ENCODE measurements at places on chromosomes 1 and 21.

DNA sequence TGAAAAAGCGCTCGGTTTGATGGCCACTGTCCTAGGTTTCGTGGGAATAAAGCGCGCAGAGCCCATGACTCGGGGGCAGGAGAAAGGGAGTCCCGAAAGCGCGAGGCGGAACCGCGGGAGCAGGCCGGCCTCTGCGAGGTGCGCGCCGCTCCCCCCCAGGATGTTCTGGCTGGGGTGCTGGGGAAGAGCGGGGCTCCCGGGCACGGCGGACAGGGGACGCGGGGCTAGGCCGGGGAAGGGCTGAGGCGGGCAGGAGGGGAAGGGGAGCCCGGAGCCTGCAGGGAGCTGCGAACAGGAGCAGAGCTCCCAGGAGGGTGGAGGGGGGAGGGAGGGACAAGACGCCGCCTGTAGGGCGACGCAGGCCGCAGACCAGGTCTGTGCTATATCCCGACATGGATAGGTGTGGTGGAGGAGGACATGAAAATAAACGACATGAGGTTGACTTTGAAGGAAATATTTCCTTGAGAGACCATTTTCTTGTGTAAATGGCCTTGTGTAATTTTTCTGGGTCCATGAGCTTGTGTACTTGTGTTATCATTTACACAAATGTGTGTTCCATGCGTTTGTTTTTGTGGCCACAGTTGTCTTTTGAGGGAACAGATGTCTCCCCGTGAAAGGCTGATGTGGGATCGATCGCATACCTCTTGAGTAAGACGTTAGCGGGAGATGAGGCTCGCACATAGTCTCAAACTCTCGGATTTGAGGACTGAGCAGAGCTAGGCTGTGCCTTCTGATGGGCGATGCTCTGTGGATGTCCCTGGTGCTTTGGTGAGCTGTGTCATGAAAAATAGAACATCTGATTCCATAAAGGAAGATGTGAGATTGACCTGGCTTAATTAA, 1.3 kb downstream of the PCNT start:
- peak; percentile 57 for DNase-seq

GRCh38 chr1:19644681-19645410, 735 bp downstream of the NBL1 start:
- DNase-seq = peak; percentile 73

DNA sequence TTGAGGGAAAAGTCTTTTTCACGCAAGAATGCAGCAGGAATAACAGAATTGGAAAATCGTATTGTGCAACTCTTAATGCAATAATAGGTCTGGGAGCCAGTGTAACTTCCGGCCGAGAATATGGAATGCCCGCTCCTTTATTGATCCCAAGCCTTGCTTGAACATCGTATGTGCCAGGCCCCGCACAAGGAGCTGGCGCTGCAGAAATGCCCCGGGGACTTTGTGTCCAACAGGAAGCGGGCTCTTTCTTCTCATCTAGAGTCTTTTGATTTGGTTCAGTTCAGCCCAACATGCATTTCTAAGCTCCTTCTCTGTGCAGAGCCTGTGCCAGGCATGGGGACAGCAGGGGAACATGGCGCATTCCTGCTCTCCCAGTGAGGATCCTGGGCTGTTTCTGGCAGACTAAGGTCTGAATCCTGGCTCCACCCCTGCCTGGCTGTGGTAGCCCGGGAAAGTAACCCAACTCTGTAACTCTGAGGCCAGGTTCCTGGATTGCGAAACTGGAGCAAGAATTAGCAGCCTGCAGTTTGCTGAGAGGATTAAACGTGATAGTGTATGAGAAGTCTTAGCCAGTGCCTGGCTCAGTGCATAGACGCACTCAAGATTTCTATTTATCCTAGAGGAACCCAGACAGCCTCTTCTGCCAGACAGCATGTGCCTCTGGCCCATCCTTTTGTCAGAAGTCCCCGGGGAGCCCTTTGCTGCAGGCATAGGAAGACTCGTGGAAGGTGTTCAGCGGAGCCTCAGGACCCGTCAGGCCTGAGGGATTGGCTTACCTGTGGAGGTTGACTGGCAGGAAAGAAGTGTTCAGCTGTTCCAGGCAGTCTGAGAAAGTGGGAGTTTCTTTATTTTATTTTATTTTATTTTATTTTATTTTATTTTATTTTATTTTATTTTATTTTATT, 987 bp upstream of the CDCP2 start:
- no peak for DNase-seq

DNA sequence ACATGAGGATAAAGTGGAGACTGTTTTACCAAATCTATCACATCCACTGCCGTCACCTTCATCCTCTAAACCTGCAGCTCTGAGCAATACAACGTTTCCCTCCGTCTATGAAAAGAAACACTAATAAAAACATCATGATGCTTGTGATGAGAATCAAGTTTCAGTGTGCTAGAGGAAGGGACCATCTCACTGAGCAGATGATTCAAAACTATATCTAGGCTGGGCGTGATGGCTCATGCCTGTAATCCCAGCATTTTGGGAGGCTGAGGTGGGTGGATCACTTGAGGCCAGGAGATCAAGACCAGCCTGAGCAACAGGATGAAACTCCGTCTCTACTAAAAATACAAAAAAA, 14.7 kb upstream of the MYOM3 start:
- no peak for DNase-seq

- no peak for DNase-seq
These were observed 79.8 kb upstream of the CYYR1 start for GRCh38 chr21:26652854-26653253.

GRCh38 chr1:192284927-192285326, 31.9 kb upstream of the RGS21 start:
- no peak for DNase-seq

GRCh38 chr1:224212618-224213061, 29.6 kb downstream of the DEGS1 start:
- no peak for DNase-seq

DNA sequence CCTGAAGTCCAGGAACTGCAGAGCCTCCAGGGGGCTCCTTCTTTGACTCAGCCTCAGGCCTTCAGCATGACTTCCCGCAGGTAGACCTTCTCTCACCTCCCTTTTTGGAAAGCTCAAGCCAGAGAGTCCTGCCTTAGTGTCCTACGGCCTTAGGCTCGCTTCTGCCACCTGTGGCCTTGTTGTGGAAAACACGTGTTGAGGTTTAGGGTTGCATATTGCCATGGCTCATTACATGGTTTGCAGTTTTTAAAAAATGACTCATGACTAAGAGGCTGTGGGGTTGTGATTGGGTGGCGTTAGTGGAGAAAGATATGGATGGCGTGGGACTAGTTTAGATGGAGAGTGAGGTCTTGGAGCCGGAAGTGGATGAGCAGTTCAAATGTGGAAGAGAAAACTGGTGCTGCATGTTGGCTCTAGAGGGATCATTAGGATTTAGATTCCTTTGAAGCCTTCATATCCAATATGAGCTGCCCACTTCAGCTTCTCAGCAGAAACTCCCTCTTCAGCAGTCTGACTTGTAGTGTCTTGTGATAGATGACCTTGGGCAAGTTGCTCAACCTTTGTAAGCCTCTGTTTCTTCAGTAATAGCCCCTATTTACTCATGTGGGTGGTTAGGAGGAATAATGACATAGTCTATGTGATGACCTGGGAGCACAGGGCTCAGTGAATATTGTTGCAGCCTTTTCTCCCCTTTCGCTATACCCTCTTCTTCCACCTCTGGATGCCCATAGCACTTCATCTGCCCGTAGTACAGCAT, 6.5 kb upstream of the FGGY start:
- peak; percentile 45 for DNase-seq

DNA sequence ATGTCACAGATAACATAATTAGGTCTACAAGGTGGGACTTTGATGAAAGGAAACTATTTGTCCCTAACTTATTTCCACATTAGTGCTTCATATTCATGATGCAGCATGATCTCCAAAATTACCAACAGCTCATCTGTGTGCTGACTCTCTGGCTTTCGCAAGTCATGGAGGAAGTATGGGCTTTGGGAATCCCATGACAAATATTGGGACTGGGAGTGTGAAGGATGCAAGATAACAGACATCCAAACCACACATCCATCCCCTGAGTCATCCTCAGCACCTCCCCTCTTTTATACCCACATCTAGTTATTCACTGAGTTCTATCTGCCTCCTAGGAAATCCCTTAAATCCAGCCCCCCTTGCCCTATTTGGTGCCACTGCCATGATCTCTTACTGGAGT, 102.8 kb upstream of the COL24A1 start:
- no peak for DNase-seq

DNA sequence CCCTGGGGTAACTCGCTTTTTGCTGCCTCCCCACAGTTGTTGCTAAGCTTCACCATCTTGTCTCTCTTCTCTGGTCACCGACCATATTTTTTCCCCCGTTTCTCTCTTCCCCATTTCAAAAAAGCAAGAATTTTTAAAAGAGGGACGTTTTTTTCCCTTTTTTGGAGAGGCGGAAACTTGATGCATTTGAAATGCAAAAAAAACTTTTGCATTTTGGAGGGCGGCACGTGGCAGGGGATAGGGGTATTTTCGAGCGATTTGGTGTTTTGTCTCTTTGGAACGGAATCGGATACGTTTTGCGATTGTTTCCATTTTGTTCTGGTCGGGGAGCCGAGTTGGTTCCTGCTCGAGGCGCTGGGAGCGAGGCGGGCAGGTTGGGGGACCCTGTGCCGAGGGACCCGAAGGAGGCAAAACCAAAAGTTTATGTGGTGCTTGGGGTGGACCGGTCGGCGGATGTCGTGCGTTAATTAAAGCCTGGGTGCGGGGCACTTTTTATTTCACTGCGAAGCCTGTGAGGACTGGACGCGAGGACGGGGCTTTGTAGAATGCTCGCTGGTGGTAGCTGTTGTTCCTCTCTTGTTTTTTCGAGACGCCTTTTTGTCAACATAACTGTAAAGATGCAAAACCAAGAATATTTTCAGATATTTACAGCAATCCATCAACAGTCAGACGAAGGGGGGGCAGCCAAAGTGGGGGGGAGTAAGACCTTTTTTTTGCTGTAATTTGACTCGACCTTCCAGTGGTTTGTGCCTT, 884 bp downstream of the H3-3A start:
- peak; percentile 53 for DNase-seq

DNA sequence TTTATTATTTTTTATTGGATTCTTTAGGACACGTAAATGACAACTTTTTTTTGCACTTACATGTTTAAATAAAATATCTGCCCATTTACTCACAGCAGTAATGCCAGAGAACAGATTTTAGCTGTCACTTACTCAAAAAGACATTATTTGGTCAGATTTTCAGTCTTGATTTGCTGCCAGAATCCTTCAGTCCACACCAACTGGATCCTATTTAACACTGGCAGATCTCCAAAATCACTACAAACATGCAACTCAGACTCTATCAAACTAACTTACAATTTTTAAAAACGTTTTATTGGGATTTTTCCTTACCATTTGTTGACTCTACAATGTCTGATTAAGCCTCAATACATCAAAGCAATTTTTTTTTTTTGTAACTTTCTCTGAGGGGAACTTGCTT, 11.1 kb downstream of the ATP6V1G3 start:
- DNase-seq = no peak

- DNase-seq = no peak
These were observed 18.9 kb downstream of the CAPN2 start for GRCh38 chr1:223731133-223731770.

Data from activated T-cell treated with anti-CD3 and anti-CD28 coated beads, Interleukin-2, amount 50 U/mL, for 72 hours (primary cell).